ENCODE measurements at places on chromosomes 7 and 10. TPM values are rescaled to one million over a fixed set of nuclear protein-coding genes. Genes with fewer than 3 reads are reported as not detected.

SCIN gene
- 5.1 TPM for total RNA-seq

SEMA3A gene
- 2.3 TPM for total RNA-seq

CYP2C8 gene
- total RNA-seq = 0.23 TPM

LSM5 gene
- total RNA-seq = 37.1 TPM

AMPH gene
- total RNA-seq = 0.10 TPM

LRRD1 gene
- total RNA-seq = not detected

CLDN3 gene
- 253 TPM for total RNA-seq

PDGFA gene
- total RNA-seq = 5.7 TPM

TSPAN13 gene
- 2.8 TPM for total RNA-seq

TECPR1 gene
- total RNA-seq = 28.1 TPM

ATOH7 gene
- not detected for total RNA-seq

Measured in ovary (tissue), 10 donors.